ENCODE measurements at places on chromosomes 12 and 14.
A peak's percentile ranks its signal among the peaks of the same experiment; 100 is the strongest.

- DNase-seq: no peak
Observed at GRCh38 chr12:111505601-111506036, 93.5 kb downstream of the ATXN2 start.

DNA sequence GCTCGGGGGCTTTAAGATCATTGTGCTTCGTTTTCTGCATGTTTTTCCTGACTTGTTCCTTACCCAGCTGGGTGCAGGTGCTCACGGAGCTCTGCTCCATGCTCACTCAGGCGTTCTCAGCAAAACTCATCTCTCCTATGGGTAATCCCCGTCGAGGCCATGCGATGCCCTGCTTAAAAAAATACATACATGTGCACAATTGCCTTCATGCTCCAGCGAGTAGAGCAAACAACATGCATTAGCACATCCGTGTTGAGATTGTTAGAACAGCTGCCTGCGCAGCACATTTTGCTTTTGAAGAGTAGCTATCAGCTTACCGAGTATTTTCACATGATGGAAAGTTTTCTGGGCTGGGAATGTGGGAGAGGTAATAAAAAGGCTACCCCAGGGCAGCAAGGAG, 16.2 kb downstream of the AACS start:
- no peak for DNase-seq

DNA sequence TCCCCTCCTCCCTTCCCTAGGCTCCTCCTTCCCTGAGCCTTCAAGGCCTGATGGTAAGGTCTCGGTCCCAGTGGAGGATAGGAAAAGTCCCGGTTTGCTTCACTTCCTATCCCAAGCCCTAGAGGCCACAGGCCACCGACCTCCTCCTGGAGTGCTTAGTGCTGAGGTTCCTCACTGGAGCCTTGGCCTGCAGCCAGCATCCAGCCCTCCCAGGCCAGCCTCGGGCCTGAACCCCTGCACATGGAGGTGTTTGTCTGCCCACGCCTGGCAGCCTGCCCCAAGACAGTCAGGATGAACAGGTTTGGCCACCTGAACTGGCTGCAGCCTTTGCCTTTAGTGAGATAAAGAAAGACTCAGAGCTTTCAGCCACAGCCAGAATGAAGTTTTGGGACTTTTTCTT, 15.8 kb upstream of the KRT7 start:
- DNase-seq: no peak

- no peak for DNase-seq
Observed at GRCh38 chr14:71246539-71246938, 339.3 kb downstream of the PCNX1 start.

- no peak for DNase-seq
Observed at GRCh38 chr14:74974364-74975058, 19.1 kb upstream of the PGF start.

DNA sequence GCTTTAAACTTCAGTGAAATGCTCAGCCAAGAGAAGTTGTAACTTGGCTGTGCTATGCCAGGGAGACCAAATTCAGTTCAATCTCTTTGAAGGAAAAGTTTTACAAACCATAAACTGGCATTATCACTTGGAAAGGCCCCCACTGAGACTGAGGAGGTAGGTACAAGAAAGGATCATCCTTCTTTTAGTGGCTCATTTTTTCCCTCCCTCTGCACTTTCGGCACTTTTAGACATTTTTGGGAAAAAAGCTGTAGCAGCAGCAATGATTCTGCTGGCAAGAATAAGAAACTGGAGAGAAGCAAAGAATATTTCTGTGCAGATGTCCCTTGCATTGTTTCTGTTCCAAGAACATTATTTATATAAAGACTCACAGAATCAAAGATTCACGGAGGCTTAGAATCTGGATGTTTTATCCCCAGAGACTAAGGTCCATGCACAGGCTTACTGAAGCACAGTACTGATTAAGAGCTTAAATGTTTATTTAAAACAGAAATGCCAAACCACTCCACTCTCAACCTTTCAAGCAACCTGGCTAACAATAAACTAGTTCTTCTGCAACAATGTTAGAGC, 12.3 kb downstream of the ZC2HC1C start:
- no peak for DNase-seq

- no peak for DNase-seq
Observed at GRCh38 chr12:45745861-45746277, 16.4 kb downstream of the ARID2 start.

- no peak for DNase-seq
Observed at GRCh38 chr12:98464190-98464589, 51.2 kb upstream of the TMPO start.

GRCh38 chr12:33605757-33606156, 166.1 kb upstream of the SYT10 start:
- no peak for DNase-seq

DNA sequence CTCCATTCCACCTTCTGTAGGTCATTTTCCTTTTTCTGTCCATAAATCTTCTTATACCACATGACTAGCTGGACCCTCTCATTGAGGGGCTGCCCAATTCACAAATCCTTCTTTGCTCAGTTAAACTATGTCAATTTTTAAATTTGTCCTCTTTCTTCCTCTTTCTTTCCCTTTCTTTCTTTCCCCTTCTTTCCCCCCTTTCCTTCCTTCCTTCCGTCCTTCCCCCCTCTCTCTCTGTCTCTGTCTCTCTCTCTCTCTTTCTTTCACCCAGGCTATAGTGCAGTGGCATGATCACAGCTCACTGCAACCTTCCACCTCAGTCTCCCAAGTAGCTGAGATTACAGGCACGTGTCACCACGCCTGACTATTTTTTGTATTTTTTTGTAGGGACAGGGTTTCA, 47.1 kb upstream of the TMEM263 start:
- DNase-seq: no peak

GRCh38 chr14:61737915-61738314, 24.3 kb upstream of the SNAPC1 start:
- DNase-seq: no peak

GRCh38 chr12:15584366-15585041, 204.7 kb downstream of the EPS8 start:
- no peak for DNase-seq

- no peak for DNase-seq
Observed at GRCh38 chr12:122724641-122725243, 5.9 kb downstream of the HCAR1 start.

GRCh38 chr14:105853089-105853906, 326.9 kb downstream of the TMEM121 start:
- DNase-seq: no peak

- DNase-seq: no peak
Observed at GRCh38 chr12:53048033-53048779, 1.7 kb upstream of the TNS2 start.

DNA sequence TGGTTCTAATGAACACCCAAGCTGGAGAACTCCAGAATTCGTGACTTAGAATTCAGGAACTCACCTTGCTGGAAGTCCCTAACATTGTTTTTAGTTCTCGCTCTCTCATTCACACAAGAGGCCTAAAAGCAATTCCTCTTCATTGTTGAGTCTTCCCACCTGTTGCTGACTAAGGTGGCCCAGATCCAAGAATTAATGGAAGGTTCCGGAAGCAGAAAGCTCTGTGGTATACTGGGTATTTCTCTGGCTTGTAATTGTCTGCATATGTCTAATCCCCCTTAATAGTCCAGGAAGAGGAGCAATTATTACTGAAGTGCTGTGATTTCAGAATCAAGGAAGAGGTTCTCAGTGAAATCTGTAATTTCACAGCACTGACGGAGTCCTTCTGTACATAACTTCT, 31.4 kb downstream of the TMEM233 start:
- DNase-seq: no peak

DNA sequence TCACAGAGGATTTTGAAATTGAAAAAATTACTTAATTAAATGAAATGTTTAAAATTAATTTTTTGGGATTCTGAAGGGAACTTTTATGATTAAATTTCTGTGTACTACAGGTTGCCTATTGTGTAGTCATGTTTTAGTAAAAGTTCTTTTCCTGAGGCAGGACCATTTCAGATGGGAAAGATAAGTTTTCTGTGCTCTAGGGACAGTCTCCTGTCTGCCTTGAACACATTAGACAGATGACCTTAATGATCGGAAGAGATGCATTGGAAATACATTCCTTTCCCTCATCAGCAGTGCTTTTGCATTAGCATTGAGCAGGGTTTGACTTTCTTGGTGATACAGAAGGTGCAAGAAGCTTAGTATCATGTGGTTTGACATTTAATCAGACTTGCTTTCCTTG, 28.1 kb downstream of the CRADD start:
- no peak for DNase-seq

DNA sequence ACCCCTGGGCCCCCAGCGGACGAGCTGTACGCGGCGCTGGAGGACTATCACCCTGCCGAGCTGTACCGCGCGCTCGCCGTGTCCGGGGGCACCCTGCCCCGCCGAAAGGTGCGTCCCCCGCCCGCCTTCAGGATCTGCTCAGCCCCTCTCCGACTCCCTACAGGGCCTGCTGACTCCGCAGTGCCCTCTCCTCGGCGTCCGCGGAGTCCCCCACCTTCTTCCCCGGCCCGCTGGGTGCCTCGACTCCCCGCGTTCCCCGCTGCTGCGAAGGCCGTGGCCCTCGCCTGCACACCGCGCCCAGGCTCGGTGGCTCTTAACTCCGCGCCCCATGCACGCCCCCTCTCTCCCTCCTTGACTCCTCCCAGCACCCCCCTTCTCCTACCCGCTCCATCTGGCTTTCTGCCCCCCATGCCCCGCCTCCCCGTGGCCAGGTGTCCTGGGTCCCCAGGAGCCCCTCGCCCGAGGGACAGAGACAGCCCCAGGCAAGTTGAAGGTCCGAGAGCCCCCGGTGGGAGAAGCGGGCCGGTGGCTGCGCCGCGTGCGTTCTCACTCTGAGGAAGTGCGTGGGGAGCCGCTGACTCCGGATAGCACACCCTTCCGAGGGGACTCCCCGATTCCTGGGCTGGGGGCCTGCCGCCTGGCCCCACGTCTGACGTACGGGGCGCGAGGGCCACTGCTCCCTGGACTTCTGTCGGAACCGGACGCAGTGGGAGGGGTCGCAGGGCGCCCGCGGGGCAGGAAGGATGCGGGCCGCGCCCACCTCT, 594 bp downstream of the TAMALIN start:
- DNase-seq: no peak

GRCh38 chr12:80702889-80703805, 4.3 kb upstream of the MYF6 start:
- no peak for DNase-seq

- no peak for DNase-seq
Observed at GRCh38 chr14:22856428-22856827, 15.1 kb upstream of the LRP10 start.

DNA sequence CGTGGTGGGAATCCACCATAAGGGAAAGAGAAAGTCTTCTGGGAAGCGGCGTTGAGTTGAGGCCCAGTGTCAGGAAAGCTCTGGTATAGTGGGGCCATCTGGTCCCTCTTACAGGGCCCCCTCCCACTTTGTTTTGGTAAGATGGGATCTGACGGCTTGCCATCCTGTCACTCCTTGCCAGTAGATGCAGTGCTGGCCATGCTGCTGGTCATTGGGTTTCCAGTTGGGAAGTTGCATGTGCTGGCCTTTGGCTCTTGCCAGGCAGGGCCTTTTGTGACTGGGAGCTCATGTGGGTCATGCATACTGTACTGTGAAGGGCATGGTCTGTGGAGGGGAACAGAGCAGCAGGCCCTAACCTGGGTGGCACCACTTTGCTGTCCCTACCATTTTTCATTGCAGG, 3.8 kb downstream of the TRAF3 start:
- no peak for DNase-seq

- no peak for DNase-seq
Observed at GRCh38 chr12:3103806-3104205, 26.6 kb downstream of the TSPAN9 start.

DNA sequence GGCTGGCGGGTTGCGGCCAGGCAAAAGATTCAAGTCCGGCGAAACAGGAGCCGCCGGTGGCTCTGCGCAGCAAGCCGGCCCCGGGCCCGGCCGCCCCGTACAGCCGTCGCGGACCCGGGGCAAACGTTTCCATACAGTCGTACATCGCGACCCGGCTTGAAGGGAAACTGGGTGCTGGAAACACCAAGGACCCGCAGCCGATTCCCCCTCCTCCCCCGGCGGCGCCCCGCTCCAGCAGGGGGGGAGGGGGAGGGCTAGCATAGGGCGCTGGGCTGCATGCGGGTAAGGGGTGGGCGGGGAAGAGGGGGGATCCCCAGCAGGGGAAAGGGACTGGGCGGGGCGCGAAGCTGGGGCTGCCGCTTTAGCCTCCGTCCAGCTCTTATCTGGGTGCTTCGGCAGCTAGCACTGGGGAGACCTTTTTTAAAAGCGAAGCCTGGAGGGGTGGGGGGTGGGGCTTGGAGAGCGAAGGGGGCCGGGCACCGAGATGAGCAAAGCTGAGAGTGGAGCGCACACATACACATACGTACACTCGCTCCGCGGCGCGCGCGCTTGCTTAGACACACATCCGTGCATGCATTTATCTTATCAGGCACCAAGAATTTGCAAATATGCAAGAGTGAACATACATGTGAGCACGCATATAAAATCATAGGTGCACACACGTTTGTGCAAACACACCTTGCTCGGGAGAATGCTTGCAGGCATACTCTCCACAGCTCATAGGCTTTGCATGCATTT, 11.9 kb downstream of the RARG start:
- DNase-seq: peak; percentile 81

- DNase-seq: no peak
Observed at GRCh38 chr12:92331383-92331782, 185.7 kb upstream of the BTG1 start.

DNA sequence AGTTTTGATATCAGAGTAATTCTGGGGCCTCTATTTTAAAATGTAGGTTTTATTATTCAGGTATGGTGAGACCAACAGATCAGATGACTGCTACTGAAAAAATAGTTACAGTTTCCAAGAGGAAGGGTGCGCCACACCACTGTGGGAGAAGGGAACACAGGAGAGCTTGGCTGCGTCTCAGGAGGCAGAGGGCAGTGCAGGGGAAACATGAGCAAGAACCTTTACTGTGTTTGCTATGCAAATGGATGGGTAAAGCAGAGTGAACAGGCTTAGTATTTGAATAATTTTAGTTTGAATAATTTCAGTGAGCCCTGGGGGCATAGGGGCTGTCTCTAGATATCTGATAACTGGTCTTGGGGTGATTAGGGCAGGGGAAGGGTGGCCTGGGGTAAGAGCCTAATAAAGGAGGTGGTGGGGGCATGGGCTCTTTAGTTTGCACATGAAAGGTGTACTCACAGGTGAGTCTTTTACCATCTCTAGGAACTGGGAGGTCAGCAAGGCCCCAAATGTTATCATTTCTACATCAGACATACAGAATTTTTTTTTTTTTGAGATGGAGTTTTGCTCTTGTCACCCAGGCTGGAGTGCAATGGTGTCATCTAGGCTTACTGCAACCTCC, 196.8 kb upstream of the NEDD1 start:
- no peak for DNase-seq

- no peak for DNase-seq
Observed at GRCh38 chr12:12823811-12824210, 10.7 kb downstream of the DDX47 start.

- DNase-seq: no peak
Observed at GRCh38 chr12:132461526-132461925, 28.4 kb upstream of the FBRSL1 start.

GRCh38 chr12:13571035-13571434, 374.5 kb downstream of the EMP1 start:
- no peak for DNase-seq

GRCh38 chr14:74763803-74764531, 851 bp downstream of the YLPM1 start:
- no peak for DNase-seq

- DNase-seq: no peak
Observed at GRCh38 chr12:47067771-47068431, 11.5 kb upstream of the PCED1B start.

- no peak for DNase-seq
Observed at GRCh38 chr14:51674294-51675002, 22.7 kb downstream of the FRMD6 start.

All from GM19239 (cell line).